ENCODE measurements at places on chromosomes 7 and 10. TPM values are rescaled to one million over a fixed set of nuclear protein-coding genes. Genes with fewer than 3 reads are reported as not detected.

Gene PNLIPRP3
- total RNA-seq = 0.11 TPM

GRCh38 chr10:129520440-129521080, 53.5 kb downstream of the MGMT start:
- DNase-seq = no peak

DNA sequence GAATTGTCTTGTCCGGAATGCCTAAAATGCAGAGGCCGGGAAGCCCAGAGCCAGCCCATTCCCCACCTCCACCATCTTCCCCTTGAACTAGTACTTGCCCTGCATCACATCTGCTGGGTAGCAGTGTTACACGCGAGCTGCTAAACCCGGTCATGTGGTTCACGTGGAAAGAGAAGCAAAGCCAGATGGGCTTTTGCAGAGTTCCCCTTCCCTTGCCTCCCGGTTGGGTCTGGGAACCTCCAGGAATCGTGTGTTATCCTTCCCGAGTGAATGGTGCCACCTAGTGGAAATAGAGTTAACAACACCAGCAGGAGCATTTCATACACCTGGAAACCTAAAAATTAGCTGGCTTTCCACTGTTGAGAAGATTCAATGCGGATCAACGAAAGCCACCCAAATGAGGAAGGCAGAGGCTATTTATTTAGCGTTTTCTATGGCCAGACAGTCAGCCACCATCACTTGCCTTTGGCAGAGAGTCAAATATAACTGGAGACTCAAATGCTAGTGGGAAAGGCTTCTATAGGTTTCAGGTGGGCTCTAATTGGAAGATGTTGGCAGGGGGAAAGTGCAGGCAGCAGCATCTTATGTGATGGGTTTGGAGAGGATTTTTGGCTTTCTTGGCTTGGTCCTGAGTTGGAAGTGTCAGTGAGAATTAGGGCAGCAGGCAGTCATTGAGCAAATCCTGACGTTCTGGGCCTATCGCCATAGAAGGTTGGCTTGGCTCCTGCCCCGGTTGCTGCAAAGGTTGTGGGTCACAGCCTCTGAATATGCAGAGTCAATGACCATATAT, 12.9 kb upstream of the DENND2A start:
- peak; percentile 46 for DNase-seq

DNA sequence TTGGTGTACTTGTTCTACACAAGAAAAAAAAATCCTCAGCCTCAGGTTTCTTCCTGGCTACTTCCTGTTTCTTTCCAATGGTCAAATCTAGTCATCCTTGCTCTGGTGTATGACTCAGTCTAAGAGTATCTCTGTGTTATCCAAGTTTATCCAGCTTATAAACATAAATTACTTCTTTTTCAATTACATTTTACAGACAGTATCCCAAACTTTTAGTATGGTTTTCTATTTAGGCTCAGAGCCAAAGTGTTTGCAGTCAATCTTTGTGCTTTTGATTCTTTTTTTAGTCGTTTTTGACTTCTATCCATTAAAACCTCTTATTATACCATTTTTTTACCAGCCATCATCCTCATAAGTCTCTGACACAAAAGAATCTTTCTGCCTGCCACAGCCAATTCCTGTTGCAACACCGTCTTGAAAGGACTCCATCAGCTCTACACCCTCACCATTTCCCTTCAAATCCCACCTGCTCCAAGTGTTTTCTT, 294.6 kb downstream of the PTEN start:
- no peak for DNase-seq

DNA sequence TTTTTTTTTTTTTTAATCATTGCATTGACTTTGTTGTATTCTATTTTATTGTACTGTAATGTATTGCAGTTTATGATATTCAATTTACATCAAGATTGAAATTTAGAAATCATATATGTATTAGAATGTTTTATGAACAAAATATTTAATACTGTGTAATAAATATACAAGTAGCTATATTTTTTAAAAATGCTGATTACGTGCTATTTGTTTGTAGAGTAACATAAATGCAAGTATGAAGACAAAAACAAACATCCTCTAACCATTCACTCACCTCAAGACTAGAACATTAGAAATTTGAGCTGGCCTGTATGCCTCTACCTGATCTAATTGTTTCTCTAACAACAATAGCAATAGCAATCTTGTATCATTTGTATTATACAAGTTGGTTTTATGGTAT, 290.3 kb downstream of the GATA3 start:
- DNase-seq = no peak

- DNase-seq = no peak
These were observed 317.8 kb upstream of the MTPN start for GRCh38 chr7:136294977-136295376.

- DNase-seq = no peak
These were observed 61.1 kb upstream of the PCGF5 start for GRCh38 chr10:91159254-91159783.

DNA sequence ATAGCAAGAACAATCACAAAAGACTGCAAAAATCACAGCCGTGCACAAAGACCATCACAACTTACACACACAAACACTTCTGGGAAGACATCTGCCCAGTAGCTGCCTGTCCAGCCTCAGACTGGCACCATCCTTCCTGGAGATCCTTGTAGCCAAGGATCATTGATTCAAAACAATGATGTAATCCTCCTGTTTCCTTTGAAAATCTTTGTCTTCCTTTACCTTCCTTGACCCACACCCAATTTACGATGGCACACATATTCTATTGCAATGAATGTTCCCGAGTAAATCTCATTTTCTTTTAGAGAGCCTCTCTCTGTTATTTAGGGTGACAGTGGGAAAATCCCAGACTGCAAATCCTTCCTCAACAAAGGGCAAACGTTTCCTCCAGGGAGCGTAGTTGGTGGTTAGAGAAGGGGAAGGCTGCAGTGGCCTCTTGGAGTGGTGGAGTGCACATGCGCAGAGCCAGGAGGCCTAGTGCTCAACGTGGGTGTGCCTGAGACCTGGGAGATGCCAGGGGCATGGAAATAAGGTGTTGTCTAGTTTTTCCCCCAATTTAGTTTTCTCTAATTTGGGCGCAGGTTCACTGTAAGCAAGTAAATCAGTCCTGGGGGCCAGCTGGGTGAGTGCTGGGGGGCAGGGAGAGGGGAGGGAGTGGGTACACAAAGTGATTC, 3.1 kb upstream of the INPP5A start:
- no peak for DNase-seq

DNA sequence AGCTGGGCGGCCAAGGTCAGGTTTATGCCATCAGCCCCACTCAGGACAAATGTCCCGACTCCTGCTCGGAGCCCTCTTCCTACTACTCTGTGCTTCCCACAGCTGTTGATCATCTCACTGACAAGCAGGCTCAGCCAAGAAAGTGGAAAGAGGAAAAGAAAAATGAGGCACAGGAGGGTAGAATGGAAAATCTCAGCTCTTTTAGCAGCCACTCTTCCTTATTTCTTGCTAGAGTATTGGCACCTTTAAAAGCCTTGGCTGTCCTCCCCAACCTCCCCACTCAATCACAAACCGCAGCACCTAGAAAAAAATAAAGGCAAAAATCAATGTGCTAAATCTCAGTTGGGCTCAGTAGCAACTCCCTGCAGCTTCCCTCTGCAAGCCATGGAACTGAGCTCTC, 35.3 kb upstream of the AGK start:
- no peak for DNase-seq

Gene FOXI2
- total RNA-seq = not detected

DNA sequence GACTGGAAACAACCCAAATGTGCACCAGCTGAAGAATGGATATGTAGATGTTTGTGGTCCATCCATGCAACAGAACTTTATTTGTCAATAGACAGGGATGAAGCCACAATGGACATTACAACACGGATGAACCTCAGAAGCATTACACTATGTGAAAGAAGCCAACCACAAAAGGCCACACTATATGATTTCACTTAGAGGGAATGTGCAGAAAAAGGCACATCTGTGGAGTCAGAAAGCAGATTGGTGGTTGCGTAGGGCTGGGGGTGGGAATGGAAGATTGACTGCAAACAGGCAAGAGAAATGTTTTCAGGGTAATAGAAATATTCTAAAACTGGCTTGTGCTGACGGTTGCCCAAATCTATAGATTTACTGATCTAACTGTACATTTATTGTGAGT, 34.3 kb upstream of the WASHC2A start:
- no peak for DNase-seq

GRCh38 chr7:147363101-147363500, 1227.5 kb upstream of the C7orf33 start:
- no peak for DNase-seq

Gene ELFN1
- 0.40 TPM for total RNA-seq

DNA sequence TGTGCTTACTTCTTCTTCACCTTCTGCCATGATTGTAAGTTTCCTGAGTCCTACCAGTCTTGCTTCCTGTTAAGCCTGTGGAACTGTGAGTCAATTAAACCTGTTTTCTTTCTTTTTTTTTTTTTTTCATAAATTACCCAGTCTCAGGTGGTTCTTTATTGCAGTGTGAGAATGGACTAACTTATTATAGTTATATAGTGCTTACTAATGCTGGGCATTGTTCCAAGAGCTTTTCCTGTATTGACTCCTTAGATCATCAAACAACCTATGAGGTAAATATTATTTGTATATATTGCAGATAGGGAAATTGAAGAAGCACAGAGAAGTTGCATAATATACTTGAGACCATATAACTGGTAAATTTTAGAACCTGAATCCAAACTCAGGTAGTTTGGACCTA, 98.1 kb downstream of the MBL2 start:
- DNase-seq = no peak

Gene TUBAL3
- total RNA-seq = not detected

All from thyroid gland (tissue), 4 donors.